ENCODE measurements at places on chromosomes 5 and 9. TPM values are rescaled to one million over a fixed set of nuclear protein-coding genes. Genes with fewer than 3 reads are reported as not detected.
A peak's percentile ranks its signal among the peaks of the same experiment; 100 is the strongest.

- no peak for DNase-seq
Measured at GRCh38 chr9:35818341-35818740, 3.5 kb upstream of the HINT2 start.

DNA sequence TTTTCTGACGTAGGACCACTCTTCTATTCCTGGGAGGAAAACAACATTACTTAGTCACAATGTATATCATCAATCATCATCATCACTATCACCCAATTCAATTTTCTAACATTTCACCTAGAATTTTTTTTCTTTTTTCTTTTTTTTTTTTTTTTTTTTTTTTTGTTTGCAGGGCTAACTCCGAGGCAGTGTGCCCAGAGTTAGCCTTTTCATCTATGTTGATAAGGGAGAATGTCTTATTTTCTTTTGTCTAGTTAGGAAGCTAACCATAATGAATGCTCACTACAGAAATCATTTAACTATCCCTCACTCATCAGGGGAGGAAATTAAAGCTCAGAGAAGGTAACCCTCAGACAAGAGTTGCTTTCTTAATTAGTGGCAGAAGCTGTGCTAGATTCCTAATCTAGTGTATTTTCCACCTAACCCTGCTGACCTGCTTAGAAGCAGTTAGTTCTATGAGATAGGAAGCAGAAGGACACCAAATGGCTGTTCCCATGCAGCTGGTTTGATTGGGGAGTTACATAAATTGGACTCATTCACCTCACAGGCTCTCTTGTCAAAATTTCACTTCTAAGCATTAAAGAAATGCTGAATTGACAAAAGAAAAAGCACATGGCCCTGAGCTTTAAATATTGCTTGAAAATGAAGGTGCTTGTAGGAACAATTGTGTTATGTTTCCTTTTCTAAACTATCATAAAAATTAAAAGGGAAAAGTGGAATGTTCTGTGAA, 8.6 kb upstream of the PRRC1 start:
- DNase-seq, result no peak

GRCh38 chr9:99807276-99807852, 14.3 kb upstream of the NR4A3 start:
- peak; percentile 66 for DNase-seq

DNA sequence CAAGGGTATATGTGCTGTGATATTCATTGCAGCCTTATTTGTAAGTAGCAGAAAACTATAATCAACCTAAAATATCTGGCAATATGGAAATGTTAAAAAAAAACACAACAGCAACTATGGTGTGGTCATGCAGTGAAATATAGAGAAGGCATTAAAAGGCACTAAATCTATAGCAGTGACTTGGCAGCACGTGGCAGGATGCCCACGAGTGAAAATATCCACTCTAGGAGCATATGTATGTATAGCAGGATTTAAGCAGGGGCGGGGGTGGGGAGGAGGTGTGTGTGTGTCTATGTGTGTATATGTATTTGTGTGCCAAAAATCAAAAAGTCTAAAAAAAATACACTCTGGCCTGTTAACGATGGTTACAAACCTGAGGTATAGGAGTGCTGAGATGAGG, 115.6 kb downstream of the RPS23 start:
- no peak for DNase-seq

DNA sequence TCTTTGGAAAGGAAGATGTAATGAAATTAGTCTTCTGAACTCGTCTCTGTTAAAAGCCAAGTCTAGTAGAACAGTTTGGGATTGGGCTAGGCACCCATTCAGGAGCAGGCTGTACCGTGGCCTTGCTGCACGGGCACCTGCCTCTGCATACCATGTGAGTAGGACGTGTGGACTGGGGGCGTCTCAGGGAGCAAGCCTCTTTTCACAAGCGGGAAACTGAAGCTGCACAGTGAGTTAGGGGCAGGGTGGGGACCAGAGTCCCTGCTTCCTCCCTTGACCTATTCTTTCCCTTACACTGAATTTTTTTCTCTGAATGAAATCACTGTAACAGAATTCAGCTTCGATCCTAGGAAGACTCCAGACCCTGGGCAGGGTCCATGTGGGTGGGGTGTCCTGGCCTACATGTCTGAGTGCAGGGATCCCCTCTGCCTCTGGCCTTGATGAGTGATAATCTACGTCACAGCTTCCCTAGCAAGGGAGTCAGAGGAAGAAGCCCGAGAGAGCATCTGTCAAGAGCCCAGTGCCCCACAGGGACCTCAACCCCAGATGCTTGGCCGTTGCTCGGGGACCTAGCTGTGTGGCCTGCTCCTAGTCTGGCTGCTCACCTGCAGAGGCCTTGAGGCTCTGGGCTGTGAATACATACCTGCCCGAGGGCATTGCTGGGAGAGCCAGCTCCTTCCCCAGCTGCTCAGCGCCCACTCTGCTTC, 15.1 kb downstream of the PHF2 start:
- DNase-seq, result no peak

The IFNA21 gene
- not detected for total RNA-seq

The CDX1 gene
- not detected for total RNA-seq

The RXFP3 gene
- total RNA-seq, result not detected

The INSYN2B gene
- total RNA-seq, result 0.17 TPM
